CD4-positive, alpha-beta T cell treated with Interleukin-17A for 4 hours (primary cell): ENCODE measurements at places on chromosomes 3 and 15.

DNA sequence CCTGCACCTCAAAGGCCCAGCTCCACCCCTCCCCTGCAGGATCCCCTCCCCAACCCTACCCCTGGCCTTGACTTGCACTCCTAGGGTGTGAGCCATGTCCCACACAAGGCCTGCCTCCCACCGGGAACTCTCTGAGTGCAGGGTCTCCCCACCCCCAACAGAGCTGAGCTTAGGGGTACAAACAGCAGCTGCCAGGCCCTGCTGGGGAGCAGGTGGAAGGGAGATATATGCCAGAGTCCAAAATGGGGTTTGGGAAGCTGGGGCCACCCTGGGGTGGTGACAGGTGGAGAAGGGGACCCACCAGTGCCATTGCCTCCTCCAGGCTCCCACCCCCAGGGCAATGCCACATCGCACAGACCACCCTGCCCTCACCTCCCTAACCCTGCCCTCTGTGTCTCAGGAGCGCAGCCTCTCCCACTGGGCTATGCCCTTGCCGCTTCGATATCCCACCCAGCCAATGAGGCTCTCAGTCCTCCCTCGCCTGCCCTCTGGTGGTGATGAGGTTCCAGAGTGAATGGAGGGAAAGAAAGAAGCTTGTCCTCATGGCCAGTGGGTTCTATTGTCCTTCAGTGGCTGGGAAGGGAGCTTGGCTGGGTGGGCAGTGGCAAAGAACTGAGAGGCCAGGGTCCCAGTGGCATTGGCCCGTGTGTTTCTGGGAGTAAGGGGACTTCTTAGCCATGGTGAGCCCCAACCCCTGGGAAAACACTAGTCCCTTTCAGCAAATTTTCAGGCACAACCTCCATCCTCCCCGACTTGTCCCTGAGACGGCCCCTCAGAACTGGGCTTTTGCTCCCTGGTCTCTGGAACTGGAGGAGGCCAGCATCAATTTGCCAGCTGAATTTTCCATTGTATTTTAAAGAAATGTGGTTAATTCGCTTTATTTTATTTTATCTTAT, 46.8 kb downstream of the CYP11A1 start:
- DNase-seq, result peak; percentile 29

GRCh38 chr15:69616558-69616957, 163.9 kb downstream of the RPLP1 start:
- no peak for DNase-seq

GRCh38 chr3:68025189-68025588, 370.8 kb upstream of the SUCLG2 start:
- DNase-seq, result no peak

DNA sequence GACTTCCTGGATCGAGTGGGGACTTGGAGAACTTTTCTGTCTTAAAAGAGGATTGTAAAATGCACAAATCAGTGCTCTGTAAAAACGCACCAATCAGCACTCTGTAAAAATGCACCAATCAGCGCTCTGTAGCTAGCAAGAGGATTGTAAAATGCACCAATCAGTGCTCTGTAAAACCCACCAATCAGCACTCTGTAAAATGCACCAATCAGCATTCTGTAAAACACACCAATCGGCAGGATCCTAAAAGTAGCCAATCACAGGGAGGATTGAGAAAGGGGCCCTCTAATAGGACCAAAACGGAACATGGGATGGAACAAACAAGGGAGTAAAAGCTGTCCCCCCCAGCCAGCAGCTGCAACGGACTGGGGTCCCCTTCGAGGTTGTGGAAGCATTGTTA, 587.4 kb upstream of the ALCAM start:
- no peak for DNase-seq

DNA sequence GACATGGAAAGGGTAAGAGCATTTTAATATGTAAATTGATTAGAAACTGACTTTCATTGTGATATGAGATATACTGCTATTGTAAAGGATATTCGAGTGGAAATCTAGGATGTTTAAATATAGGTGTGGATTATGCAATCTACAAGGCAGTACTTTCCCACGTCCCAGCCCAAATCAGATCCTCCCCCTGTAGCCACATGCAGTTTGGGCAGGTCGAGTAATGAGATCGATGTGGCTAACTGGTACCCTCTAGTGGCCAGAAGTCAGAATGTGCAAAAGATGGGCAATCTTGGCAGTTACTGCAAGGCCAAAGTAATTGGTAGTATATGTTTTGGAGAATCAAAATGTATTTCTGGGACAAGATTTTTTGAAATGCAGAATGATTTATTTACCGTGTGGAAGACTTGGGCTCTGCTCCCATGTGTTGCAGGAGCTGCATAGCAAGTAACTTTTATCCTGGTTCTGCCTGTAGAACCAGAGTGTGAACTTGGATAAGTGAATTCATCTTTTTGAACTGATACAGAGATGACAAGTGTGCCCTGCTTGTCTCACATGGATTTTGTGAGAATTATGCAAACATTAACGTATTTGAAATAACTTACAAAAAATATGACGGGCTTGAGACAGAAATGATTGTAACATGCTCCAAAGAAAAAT, 94.5 kb upstream of the ADAMTSL3 start:
- peak; percentile 22 for DNase-seq

DNA sequence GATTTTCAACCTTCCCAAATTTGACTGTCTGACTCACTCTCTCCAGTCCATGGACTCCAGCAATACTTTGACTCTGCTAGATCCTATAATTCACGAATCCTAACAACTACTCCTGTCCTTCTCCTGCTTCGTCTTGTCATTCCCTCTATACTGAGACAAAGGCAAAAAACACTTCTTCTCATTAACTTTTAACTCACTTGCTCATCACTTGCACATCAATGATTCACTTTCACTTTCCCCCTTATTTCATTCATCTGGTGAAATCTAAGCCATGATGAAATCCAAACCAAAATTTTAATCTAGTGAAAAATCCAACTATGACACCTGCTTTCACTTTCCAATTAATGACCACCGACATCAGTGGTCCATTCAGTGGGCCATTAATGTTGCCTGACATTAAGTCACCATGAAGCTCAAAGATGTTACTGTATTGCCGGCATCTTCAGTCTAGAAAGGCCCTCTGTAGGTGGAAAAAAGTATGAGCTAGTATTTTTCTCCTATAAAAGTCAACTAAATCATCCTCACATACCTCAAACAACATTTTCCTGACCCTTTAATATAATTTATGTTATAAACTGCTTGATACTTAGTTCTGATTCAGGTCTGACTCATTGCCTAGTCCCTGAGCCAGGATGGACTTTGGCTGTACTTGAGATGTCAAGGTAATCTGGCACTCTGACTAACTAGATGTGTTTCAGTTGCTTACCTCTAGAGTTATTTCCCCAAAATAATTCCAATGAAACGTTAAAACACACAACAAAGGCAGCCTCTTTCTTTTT, 158.6 kb downstream of the CNTN6 start:
- no peak for DNase-seq

- no peak for DNase-seq
Measured at GRCh38 chr15:35966781-35967180, 420.8 kb upstream of the DPH6 start.

DNA sequence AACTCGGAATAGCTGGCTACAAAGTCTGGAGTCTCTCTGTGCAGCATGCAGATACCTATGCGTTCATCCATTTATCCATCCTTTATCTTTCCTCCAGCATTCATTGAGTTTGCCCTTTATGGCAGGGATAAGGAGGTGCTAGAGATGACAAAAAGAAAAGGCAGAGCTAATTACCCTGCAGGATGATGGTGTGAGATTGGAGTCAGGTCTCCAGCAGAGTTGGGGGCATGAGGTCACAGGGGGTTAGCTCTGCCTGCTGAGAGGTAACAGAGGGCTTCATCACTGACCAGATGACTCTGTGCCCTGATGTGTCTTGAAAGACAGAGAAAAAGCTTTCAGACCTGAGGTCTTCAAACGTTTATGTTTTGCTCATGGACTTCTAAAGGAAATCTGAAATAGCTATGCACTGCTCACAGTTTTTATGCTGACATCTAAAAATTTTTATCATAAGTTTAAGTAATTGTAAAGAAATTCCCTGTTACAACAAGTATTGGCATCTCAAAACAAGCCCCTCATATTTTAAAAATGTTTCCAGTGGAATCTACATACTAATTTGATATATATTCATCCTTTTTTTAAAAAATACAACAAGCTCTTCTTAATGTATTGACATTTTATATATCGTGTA, 132.3 kb upstream of the ANKRD28 start:
- DNase-seq, result no peak

DNA sequence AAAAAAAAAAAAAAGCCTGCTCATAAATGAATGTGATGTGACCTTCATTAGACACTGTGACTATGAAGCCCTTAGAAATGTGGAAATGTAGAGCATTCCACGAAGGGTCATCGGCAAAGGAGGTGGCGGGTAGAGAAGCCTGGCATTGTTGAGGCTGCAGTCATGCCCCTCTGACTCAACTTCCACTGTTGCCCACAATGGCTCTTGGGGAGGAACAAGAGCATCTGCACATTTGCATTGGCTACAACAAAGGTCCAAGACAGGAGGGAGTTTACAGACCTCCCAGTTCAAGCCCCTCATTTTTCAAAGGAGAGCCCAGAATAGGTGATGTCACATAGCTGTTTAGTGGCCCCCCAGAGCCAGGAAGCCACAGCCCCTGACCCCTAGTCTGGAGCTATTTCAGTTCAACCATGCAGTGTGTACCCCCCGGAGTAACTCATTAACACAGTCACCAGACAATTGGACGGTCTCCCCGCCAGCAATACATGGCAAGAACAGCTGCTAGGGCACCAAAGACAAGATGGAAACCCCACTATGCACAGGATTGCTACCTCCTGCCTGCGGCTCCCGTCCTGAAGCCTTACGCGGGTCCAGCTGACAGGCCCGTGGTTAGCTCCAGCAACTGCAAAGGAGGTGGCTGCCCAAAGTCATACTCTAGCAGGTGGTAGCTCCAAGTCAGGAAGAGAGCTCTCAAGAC, 56.2 kb downstream of the SH3BP5 start:
- no peak for DNase-seq

- no peak for DNase-seq
Measured at GRCh38 chr3:177041021-177041729, 156.1 kb downstream of the TBL1XR1 start.

DNA sequence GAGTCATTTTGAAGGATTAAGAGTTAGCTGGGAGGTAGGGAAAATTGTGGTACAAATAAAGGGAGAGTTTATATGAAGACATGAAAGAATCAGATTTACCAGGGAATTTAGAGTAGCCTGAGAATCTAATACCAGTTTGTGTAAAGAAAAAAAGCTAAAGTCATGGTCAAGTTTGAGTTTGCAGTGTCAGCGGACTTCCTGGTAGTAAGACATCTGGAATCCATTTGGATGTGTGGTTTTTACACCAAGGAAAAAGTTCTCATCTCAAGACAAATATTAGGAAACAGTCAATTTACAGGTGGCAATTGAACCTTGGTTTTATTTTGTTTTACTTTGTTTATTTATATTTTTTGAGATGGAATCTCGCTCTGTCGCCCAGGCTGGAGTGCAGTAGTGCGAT, 1.5 kb upstream of the P2RY12 start:
- DNase-seq, result no peak

DNA sequence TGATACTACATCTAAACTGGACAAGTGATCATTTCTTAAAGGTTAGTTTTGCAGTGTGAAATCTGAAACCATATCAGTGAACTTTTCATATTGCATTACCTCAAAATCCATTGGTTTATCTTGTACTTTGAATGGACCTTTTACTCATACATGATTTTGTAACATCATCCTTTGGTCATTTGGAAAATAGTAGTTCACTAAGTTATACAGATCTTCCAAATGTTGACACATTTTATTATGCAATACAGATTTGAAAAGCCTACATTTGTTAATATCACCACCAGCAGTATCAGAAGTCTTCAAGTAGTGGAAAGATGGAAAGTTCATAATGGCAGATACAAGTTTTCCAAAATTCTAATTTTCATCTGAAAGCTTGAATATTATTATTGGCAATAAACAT, 64.0 kb upstream of the CDV3 start:
- DNase-seq, result no peak

GRCh38 chr3:98331329-98331728, 22.3 kb upstream of the OR5K4 start:
- DNase-seq, result no peak

DNA sequence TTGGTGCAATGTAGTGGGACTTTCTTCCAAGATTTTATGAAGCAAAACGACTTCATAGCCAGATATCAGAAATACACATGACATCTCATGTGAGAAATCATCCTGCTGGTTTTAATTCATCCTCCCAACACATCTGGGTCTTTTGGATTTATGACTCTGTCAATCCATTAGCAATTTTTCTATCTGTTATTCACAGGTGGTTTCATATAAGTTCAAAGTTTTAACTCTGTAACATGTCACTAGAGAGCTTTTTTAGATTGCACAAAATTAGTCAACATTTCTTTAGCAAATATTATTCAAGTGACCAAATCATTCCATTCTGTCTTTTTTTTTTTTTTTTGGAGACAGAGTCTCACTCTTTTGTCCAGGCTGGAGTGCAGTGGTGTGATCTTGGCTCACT, 30.4 kb downstream of the SQOR start:
- DNase-seq, result no peak

GRCh38 chr3:191382661-191383060, 52.3 kb upstream of the UTS2B start:
- no peak for DNase-seq

- peak; percentile 71 for DNase-seq
Measured at GRCh38 chr3:32951410-32951811, at the start of gene CCR4. TSS of gene CCR4 (plus strand) at chr3:32951644. CDS start at chr3:32953423, 1,779 bp downstream.

GRCh38 chr15:85071061-85071460, 89.4 kb downstream of the PDE8A start:
- no peak for DNase-seq

DNA sequence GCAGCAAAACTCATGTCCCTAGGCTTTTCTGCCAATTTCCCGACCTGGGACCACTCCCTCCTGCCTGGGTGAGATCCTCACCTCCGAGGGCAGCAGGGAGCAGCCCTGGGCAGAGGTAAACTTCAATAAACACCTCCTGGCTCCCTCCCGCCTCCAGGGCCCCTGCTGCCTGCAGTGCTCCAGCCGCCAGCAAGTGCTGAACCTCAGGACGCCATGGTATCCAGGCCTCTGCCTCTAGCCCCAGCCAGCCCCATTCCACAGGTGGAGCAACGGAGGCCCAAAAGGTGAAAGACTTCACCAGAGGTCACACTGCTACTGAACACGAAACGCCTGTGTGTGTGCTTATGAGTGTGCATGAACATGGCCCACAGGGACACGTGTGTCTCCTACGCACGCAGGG, 59.9 kb upstream of the LINGO1 start:
- DNase-seq, result no peak

- DNase-seq, result peak; percentile 64
Measured at GRCh38 chr15:65054333-65055200, 9.4 kb downstream of the SLC51B start.

DNA sequence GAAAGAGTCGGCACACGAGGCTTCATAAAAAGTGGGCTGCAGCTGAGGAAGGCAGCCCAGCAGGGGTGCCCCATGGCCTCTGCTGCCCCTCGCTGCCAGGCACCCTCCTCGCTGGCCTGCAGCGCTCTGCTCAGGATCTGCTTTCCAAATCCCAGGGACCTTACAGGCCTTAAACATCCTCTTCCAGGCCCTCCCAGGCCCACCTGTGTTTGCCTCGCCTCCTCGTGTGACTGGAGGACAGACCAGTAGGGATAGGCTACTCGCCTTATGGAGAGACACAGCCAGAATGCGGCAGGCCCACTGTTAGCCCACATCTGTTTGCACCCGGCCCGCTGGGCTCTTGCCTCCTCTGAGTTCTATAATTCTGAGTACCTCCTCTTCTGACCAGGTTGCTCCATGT, 124.5 kb upstream of the PLXNA1 start:
- no peak for DNase-seq

- no peak for DNase-seq
Measured at GRCh38 chr15:61830536-61831330, 229.5 kb downstream of the VPS13C start.

GRCh38 chr3:32626631-32627030, 56.0 kb upstream of the DYNC1LI1 start:
- DNase-seq, result no peak
